ENCODE measurements at places on chromosomes 3 and 15.

- no peak for DNase-seq
Measured at GRCh38 chr15:91627473-91628278, 225.8 kb upstream of the SLCO3A1 start.

GRCh38 chr3:153373606-153374005, 211.6 kb downstream of the RAP2B start:
- no peak for DNase-seq

DNA sequence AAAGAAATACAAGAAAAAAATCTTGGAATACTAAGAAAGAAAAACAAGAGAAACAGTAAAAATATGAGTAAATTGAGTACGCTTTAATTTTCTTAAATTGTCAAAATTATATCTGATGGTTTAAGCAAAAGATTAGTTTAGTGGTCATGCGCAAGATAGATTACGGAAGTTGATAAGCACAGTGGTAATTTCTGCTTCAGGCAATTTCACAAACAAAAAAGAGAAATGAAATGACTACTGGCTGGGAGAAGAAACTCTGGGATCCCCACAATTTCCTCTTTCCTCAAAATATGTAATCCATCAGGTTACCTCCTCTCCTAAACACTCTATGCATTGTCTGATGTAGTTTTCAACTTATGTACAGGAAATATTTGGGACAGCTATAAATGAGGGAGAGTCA, 9.0 kb downstream of the MYD88 start:
- no peak for DNase-seq

- no peak for DNase-seq
Measured at GRCh38 chr15:78907577-78907976, 34.9 kb downstream of the MORF4L1 start.

GRCh38 chr3:29267226-29267625, 13.6 kb upstream of the RBMS3 start:
- no peak for DNase-seq

- no peak for DNase-seq
Measured at GRCh38 chr3:61645148-61645547, 83.8 kb downstream of the PTPRG start.

DNA sequence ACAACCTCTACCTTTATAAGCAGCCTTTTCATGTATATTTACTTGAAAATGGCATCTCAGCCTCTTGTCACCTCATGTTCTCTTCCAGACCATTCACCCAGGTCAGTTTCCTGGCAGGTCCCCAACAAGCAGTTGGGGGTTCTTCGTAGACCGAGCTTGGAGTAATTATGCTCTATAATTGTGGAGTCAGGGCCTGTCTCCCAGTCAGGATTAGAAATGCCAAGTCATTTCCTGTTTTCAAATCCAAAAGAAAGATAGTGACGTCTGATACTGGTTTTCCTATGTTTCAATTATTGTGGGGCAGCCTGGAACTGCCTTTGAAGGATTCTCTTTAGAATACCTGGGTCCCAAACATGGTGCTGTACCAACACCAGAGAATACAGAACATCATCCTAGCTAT, 430.6 kb downstream of the MECOM start:
- DNase-seq: no peak

DNA sequence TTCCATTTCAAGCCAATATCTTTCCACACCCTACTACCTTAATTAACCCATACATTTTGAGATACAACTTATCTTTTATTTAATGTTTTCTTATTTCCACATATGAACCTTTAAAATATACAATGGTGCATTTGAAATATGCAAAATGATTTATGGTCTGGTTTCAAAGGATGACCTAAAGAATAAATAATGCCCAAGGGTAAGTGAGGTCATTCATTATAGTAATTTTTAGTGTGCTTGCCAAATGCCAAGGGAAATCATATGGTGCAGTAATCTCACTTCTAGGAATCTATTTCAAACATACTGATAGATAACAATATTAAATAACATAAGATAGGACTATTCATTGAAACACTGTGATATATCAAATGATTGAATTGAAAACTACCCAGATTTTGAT, 1055.4 kb downstream of the AGBL1 start:
- DNase-seq: no peak

- no peak for DNase-seq
Measured at GRCh38 chr15:78434134-78434533, 3.9 kb upstream of the IREB2 start.

Measured in cortex of kidney (tissue), 1 donor.